ENCODE measurements at places on chromosomes 2 and 18.
A peak's percentile ranks its signal among the peaks of the same experiment; 100 is the strongest.

GRCh38 chr2:236938126-236938525 is 147.6 kb upstream of the COPS8 start:
- no peak for DNase-seq

DNA sequence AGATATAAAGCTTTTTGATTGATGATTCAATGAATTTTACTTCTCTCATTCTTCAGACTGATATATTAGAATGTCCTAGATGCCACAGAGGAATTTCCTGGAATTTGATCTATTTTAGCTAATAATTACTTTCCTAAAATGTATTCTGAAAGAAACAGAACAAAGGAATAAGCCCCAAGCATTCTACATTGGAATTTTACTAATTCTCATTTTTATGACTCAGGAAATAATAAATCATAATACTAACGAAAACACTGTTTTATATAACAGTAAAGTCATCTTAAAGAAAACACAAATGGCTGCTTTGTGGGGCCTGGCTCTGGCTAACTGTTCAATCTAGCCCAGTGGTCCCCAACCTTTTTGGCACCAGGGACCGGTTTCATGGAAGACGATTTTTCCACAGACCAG is 68.6 kb upstream of the LPIN2 start:
- DNase-seq, result no peak

- DNase-seq, result no peak
Measured at GRCh38 chr2:156826341-156826933, 390.3 kb downstream of the GPD2 start.

GRCh38 chr2:111194835-111195621 is 74.3 kb downstream of the BCL2L11 start:
- peak; percentile 30 for DNase-seq

DNA sequence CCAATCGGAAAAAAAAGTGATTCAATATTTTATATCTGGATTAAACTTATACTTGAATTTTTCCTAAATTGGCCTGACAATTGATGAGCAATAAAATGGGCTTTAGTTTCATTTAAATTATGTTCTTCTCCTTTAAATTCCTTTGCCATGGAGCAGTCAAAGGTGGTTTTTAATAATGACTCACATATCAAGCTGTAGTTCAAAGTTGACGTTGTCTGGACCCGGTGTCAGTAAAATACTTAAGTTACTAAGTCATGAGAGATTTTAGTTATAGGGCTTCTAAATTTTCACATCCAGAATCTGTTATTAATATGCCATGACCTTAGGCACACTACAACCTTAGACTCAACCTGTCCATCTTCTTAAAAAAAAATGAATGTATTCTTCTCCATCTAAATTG is 62.5 kb downstream of the CDH2 start:
- no peak for DNase-seq

- DNase-seq, result no peak
Measured at GRCh38 chr2:36369163-36369562, 13.6 kb downstream of the CRIM1 start.

- no peak for DNase-seq
Measured at GRCh38 chr2:108612153-108612513, 77.9 kb downstream of the LIMS1 start.

DNA sequence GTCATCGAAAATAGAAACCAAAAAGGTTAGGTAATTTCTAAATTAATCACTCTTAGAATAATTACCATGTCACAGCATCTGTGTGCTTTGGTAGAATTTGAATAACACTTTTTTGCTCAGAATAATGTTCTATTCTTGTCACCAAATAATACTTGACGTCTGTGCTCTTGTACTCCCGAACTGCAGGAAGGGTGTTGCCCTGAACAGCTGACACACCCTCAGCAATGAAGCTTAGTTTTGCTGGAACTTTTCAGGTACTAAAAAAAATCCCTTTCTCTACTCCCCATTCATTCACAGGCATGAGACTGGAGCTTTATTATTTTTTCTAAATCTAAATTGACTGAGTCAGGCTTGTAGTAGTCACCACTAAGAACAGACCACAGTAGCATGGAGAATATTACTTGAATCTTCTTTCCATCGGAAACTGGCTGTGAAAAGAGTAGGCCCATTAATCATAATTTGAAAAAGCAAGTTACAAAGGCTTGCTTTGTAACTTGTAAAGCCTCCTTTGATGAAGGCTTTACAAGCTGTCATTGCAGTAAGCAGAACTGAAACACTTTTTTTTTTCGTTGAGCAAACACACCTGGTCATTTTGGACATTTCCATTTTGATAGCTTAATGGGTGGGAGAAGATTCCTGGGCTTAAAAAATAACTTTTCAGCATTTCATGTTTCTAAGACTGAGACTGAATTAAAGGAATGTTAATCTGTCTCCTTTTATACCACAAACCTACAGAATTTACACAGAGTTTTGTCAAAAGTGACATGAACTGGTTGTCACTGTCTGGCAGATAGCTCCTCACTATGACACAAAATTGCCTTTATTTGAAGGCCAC is 70.3 kb upstream of the PELI1 start:
- DNase-seq, result peak; percentile 74

DNA sequence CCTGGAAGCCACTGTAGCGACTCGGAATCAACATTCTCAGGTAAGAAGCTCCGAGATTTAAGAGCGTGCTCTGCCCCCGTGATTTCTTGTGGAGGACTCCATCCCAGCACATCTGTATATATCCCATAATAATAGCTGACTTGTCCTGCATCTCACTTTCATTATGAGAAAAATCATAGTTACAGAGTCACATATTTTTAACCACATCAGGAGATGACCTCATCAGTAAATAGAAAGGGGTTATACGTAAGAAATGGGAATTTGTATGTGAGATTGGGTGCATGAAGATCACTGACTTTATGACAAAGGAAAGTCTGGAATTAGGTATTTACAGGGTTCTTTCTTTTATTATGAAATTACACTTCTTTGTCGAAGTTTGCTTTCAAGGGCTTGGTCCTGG is 16.4 kb upstream of the TMEM18 start:
- DNase-seq, result no peak

DNA sequence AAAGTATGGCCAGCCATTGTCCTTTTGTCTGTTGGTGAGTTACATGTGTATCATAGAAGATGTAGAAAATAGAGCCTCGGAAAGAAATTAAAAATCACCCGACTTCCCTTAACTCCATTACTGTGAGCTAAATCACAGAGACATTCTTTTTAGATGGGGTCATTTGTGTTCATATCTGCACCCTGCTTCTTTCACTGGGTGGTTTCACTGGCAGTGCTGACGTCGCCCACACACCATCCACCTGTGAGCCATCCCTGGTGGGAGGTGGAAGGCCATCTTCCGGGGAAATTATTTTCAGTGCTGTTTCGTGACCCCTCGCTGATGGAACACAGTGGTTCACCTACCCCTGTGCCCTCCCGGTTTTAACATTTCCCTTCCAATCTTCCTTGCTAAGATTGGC is 21.2 kb downstream of the SH3BP4 start:
- DNase-seq, result no peak

DNA sequence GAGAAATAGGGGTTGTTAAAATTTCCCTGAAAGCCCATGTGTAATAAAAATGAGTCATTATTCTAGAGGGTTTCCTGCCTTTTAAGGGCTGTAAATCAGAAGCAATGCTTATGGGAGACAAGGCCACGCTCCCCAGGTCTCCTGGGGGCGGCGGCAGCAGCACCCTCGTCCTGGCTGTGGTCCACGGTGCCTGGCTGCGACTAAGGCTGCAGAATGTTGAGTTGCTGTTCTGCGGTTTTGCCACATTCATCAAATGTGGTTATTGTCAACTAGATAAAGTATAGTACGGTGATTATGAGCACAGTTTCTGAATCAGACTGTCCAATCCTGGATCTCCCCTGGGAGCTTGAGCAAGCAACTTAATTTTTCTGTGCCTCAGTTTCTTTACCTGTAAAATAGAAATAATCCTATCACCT is 11.9 kb upstream of the AGFG1 start:
- DNase-seq, result peak; percentile 80

DNA sequence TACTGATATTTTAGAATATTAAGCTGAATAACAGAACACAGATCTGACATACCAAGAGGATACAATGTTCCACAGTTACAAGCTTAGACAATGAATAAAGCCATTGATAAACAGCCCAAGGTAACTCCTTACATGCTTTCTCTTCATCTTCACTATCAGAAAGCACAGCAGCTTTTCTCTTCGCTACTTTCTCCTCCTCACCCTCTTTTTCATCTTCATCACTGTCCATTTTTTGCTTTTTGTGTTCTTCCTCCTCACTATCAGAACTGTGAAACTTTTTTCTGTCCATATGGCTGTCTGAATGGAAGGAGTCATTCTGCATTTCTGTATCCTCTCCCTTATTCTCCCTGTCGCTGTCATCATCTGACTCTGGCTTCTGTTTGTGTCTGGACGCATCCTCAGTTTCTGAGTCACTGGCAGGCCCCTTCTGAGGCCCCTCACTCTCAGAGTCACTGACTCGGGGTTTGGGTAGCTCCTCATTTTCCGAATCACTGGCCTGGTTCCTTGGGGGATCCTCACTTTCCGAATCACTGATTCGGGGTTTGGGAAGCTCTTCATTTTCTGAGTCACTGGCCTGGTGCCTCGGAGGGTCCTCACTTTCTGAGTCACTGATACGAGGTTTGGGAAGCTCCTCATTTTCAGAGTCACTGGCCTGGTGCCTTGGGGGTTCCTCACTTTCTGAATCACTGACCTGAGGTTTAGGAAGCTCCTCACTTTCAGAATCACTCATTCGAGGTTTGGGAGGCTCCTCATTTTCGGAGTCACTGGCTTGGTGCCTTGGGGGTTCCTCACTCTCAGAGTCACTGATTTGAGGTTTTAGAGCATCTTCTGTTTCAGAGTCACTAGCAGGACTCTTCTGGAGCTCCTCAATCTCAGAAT is 21.5 kb downstream of the IWS1 start:
- no peak for DNase-seq

DNA sequence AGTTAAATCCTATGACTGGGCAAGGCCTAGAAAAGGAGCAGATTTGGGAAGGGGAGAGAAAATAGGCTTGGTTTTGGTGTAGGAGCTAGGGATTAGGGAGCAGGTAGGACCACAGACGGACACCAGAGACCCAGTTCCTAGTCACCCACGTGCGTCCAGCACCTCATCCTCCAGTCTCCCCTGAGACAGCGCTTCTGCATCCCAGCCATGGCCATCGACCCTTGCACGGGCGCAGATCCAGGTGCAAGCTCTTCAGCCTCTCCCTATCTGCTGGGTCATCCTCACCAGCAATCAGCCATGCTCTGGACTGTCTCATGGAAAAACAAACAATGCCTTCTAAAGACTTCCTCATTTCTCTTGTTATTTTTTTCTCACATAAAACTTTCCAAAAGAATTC is 246.8 kb upstream of the RAB6C start:
- DNase-seq, result peak; percentile 24

DNA sequence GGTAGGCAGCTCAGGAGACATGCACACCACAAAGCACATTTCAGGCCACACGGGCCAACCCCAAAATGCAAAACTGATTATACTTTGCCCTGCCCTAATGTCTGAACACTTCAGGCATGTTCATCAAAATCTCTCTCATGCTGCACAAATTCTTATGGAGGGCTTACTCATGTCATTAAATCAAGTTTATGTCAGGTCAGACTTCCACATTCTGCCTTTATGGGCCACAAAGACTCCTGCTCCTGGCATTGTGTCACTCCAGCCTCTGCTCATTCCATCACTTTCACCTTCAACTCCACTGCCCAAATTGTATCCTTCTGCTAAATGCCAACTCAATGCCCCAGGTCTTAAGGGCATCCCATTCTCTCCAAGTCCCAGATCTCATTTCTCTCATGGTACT is 9.2 kb downstream of the UXS1 start:
- DNase-seq, result no peak

- DNase-seq, result no peak
Measured at GRCh38 chr18:8889489-8889888, 184.1 kb downstream of the MTCL1 start.

Data from activated CD8-positive, alpha-beta memory T cell treated with anti-CD3 and anti-CD28 coated beads for 24 hours (primary cell).